Retina (tissue), 1 donor: ENCODE measurements at places on chromosomes 1 and 21.
A peak's percentile ranks its signal among the peaks of the same experiment; 100 is the strongest.

DNA sequence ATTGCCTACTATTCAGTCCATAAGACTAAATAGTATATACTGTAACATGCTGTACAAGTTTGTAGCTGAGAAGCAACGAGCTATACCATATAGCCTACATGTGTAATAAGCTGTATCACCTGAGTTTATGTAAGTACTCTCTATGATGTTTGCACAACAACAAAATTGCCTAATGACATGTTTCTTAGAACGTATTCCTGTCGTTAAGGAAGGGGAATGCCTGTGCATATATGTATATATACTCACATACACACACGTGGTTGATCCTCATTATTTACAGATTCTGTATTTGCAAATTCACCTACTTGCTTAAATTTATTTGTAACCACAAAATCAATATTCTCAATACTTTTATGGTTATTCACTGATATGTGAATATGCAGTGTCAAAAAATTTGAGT lies 215.6 kb downstream of the GPR52 start:
- no peak for DNase-seq

- no peak for DNase-seq
These were observed 37.8 kb downstream of the ELK4 start for GRCh38 chr1:205593967-205594366.

GRCh38 chr1:176605176-176605575 lies 142.2 kb downstream of the PAPPA2 start:
- DNase-seq: no peak

GRCh38 chr1:35297886-35298285 lies 29.4 kb downstream of the ZMYM4 start:
- no peak for DNase-seq

GRCh38 chr1:64196074-64196870 lies 7.2 kb upstream of the UBE2U start:
- DNase-seq: no peak

DNA sequence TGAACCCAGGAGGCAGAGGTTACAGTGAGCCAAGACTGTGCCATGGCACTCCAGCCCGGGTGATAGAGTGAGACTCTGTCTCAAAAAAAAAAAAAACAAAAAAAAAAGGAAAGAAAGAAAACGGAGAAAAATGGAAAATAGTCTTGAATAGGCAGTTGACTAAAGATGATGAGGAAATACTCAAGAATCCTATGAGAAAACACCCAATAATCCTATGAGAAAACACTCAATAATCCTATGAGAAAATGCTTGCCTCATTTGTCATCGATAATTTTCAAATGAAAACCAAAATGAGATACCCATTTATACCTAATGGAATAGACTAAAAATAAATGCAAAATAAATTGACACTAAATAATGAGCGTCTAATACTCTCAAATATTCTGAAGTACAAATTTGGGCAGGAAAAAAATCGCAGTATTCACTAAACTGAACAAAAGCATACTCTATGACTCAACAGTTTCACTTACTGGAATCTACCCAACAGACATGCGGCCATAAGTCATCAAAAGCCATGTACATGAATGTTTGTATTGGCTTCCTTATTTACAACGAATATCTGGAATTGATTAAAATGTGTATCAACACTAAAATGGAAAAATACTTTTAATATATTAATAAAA lies 733.9 kb upstream of the CHRM3 start:
- DNase-seq: no peak

- no peak for DNase-seq
These were observed 34.7 kb downstream of the RCAN1 start for GRCh38 chr21:34580181-34580700.

- DNase-seq: no peak
These were observed 8.9 kb upstream of the KCNE1 start for GRCh38 chr21:34520764-34521508.

- DNase-seq: no peak
These were observed 16.5 kb upstream of the HIVEP3 start for GRCh38 chr1:41935226-41935625.

- DNase-seq: no peak
These were observed 33.1 kb downstream of the FOXO6 start for GRCh38 chr1:41394369-41394744.

DNA sequence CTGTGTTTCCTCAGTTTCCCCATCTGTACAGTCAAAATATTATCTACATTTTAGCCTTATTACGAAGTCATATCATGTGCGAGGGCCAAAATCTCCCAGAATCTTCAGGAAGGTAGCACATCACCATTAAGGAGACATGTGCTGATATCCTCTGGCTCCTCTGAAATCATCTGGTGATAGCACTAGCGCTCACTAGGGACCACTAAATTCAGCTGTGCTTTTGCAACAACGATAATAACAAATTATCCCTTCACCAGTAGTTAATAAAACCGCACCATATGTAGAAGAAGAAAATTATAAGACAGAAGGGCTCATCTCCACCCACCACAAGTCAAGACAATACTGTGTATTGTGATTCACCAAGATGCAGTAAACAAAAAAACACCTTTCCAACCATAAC lies 53.3 kb downstream of the TIAM1 start:
- DNase-seq: no peak

GRCh38 chr1:109199710-109200109 lies 14.0 kb upstream of the SARS1 start:
- no peak for DNase-seq

- DNase-seq: no peak
These were observed 5.7 kb downstream of the WNT4 start for GRCh38 chr1:22137004-22137720.

DNA sequence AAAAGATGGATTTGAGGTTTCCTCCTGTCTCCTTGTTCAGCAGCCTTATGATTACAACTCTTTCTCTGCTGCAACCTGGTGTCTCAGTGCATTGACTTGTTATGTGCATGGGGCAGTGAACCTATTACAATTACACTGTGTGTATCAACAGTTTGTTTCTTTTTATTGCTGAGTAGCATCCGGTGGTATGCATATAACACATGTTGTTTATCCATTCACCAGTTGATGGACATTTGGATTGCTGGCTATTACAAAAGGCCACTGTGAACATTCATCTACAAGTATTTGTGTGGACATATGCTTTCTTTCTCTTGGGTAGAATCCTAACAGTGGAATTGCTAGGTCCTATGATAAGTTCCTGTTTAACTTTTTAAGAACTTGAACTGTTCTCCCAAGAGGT lies 65.9 kb downstream of the FMO4 start:
- DNase-seq: no peak

GRCh38 chr1:19472174-19472573 lies 13.2 kb downstream of the CAPZB start:
- no peak for DNase-seq

DNA sequence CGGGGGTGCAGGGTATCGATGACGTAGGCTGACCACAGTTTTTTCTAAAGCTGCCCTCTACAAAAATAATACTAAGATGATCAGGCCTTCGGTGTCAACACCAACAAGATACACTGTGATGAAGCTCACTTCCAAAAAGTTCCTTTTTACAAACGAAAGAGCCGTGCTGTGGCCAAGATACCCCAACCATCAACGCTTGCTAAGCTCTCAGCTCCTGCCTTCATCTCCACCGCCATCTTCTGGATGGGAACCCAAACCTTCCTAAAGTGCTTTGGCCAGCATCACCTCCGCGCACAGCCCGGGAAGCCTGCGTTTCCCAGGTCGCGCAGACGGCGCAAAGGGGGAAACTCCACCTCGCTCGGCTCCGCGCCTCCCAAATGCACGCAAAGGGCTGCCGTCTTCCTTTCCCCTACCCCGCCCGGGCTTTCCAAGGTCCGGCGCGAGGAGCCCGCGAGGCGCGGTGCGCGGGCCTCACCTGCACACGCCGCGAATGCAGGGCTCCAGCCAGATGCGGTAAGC lies 541 bp downstream of the USP48 start:
- DNase-seq: no peak

DNA sequence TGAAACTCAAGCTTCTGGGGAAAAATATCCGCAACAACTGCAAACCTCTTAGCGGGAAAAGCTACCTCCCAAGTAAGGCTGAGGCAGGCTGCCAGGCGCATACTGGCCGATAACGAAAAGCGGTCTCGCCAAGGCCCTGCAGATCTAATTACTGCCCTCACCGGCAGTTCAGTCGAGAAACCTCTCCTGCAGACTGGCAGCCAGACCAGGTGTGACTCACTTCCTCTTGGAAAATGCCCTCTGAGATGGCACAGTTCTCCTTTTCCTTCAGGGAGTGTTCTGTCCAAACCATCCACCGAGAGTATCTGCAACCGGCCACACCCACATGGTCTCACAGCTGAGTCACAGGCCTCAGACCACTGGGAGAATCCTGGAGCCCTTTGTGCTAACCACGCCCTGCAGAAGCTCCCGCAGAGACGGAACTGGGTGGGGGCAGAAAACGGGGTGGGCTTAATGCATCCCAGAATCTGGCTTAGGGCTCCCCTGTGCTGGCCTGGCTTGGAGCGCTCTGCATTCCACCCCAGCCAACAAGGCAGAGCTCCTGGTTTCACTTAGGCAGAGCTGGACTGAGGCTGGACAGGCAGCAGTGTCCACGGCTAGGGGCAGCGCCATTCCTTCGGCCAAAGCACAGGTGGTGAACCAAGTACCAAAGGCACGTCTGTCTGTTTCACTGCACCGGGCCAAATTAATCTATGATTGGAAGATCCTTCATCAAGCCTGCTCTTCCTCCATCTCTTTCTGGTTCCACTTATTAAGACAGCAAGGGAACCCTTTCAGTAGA lies 1.2 kb downstream of the S100A10 start:
- peak; percentile 58 for DNase-seq

DNA sequence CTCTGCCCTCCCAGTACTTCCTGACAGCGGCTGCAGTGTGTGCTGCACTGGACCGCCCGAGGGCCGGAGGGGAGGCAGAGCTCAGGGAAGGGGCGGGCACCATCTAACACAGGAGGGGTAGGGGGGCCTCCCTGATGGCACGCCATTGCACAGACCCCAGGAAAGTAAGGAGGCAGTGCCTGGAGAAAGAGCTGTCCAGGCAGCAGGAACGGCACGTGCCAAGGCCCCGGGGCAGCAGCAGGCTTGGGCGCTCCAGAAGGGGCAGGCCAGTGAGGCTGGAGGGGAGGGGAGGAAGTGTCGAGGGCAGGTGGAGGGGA lies 110.7 kb downstream of the CRYAA start:
- no peak for DNase-seq

DNA sequence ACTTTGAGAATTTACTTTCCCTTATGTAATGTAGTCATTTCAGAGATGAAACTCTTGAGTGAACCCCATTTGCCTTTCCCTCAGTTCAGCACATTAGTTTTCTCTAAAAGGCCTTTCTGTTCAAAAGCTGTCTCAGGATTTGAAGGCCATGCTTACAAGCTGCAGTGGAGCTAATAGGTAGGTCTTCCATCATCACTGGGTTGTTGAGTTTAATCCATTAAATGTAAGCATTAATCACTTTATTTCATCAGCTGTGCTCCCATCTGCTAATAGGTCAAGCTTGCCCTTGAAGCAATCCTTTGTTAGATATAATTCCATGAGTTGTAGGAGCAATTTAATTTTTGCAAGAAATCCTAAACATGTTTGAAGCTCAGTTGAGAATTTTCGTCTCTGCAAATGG lies 422.2 kb upstream of the ZP4 start:
- DNase-seq: no peak

DNA sequence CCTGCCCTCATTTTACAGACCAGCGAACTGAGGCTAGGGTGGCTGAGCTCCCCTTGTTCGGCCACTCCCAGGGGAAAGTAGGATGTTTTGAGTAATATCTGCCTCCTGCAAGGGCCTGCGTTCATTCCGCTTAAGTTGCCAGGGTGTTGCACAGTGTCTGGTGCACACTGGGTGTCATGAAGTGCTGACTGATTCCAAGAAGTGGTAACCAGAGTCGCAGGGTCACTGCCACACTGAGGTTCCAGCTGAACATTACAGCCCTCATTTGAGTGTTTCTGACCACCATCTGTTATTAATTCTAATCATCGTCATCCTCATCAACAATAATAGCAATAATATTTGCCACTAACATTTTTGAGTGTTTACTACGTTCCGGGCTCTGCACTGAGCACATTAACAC lies 250.6 kb downstream of the KAZN start:
- DNase-seq: no peak

- peak; percentile 6 for DNase-seq
These were observed 695.4 kb downstream of the BRINP3 start for GRCh38 chr1:189782295-189782694.

GRCh38 chr1:198641966-198642668 lies 3.3 kb downstream of the PTPRC start:
- DNase-seq: no peak

DNA sequence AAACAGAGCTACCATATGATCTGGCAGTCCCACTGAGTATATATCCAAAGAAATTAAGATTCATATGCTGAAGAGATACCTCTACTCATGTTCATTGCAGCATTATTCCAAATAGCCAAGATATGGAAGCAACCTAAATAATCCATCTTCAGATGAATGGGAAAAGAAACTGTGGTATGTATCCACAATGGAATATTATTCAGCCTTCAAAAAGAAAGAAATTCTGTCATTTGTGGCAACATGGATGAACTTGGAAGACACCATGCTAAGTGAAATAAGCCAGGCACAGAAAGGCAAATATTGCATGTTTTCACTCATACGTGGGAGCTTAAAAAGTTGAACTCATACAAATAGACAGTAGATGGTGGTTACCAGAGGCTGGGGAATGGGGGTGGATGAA lies 47.8 kb downstream of the UBE4B start:
- DNase-seq: no peak

DNA sequence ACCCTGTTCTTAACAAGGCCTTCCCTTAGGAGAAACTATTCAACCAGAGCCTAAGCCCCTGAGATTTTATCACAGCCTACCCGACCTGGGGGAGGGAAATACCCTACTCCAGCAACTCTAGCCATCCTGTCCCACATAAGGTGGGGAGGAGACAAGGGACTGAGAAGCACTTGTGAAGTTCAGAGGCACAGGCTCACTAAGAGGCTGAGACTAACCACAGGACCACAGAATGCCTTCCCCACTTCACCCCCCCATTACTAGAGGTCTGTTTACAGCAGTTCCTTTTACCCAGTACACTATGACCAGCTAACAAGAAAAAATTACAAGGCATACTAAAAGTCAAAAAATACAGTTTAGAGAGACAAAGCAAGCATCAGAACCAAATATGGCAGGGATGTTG lies 86.8 kb downstream of the TEX35 start:
- no peak for DNase-seq

DNA sequence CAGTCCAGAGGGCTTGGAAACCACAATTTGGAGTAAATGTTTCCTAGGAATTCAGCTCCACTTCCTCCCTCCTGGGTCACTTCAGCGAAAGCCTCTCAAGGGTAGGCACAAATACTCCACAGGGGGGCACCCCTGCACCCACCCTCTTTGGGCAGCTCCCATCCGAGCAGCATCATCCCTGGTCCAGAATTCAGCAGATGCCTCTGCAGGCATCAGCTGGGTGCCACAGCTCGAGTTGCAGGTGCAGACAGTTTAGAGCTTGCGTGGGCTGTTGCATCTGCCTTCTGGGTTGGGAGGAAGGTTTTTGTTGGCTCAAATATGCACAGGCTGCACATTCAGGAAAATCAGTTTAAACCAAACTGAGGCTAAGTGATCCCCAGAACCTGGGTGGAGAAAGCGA lies 25.0 kb downstream of the KANK4 start:
- DNase-seq: no peak
